ENCODE measurements at places on chromosomes 12 and 14.

DNA sequence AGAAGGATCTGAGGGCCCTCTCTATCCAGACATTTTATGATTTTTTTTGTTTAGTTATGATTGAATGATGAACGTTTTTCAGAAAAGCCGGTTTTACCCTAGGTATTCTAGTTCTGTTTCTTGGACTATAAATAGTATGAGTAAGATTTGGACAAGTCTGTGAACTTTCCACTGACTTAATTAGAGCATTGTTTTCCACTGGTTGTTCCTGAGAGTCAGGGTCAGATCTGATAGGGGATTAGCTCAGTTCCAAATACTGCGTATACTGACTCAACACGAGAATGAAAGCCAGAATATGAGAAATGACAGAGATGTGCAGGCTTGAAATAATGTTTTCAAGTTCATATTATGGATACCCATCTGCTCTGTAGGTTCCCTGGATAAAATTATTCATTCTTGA, 361.6 kb downstream of the AEBP2 start:
- DNase-seq = no peak

DNA sequence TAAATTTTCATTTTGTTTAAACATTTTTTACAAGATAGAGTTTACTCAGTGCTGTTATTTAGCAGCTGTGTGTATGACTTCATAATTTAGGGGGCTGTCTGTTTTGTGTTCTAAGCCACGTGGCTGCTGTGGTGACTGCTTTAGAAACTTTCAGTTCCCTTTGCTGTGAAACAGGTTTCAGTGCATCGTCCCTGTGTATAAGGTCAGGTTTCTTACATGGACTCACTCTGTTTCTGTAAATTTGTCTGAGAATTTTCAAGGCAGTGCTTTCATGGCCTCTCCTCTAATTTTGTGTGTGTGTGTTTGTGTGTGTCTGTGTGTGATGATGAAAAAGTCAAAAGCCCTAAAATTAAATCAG, 32.4 kb downstream of the BICD1 start:
- peak; percentile 55 for DNase-seq

- no peak for DNase-seq
These were observed 52.2 kb downstream of the ATP2A2 start for GRCh38 chr12:110333201-110333600.

GRCh38 chr12:122505419-122506051, 4.8 kb upstream of the ZCCHC8 start:
- no peak for DNase-seq

- no peak for DNase-seq
These were observed 45.2 kb downstream of the WDHD1 start for GRCh38 chr14:54981698-54982097.

- no peak for DNase-seq
These were observed 36.2 kb downstream of the ETV6 start for GRCh38 chr12:11685716-11686115.

All from midbrain (tissue), 1 donor.